ENCODE measurements at places on chromosomes 13 and 19.

GRCh38 chr13:20431080-20431479 lies 94.6 kb downstream of the CRYL1 start:
- no peak for DNase-seq

DNA sequence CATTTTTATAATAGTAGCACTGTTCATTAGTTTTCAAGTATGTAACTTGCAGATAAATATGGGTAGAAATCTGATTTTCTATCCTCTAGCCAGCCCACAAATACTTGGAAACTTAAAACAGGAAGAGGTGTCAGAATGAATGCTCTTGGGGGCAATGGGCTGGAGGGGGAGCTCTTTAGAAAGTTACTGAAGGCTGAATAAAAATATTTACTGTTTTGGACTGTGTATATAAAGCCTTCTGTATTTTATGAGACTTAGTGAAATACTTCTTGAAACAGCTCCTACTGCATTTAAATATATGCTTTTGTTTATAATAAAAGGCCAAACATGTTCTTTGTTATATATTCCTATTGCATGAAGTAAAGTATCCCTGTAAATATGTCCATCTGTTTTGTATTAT lies 138.8 kb downstream of the RGCC start:
- no peak for DNase-seq

GRCh38 chr19:42461700-42462324 lies 19.1 kb upstream of the CXCL17 start:
- DNase-seq, result no peak

DNA sequence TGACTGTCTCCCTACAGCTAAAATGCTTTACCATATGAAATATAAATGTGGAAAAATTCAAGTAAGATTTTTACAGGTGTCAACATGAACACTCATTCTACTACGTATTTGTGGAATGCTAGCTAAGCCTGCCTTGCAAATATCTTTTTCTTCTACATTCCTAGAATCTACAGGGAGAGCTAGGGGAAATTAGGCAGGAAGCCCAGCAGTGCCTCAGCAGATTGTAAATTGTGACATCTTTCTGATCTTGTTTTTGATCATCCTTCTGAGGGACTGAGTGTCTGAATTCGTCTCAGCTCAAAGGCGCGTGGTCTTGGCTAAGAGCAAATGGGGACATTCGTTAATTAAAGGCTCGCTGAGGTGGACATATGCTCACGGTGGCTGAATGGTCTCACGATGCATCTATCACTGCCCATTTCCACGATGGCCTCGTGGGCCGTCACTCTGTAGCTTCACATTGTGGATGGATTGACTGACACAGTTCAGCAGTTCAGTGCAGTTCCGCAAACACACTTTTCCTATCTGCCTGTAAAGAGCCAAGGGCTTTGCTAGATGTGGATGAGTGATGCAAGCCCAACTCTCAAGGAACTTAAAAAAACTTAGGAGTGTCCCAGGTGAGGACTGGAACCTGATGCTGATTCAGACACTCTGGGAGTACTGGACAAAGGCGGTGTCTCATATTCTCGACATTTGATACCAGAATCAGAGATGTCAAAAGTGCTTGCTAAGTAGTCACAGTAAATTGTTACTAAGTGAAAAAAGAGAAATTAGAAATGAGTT lies 562.5 kb downstream of the EFNB2 start:
- no peak for DNase-seq

- DNase-seq, result no peak
These were observed 8.0 kb upstream of the POP4 start for GRCh38 chr19:29598036-29598435.

- DNase-seq, result peak; percentile 99
These were observed at the start of gene UPF1 for GRCh38 chr19:18831524-18832305. Gene UPF1 (plus strand): TSS chr19:18831959. CDS start chr19:18832210, 251 bp downstream.

DNA sequence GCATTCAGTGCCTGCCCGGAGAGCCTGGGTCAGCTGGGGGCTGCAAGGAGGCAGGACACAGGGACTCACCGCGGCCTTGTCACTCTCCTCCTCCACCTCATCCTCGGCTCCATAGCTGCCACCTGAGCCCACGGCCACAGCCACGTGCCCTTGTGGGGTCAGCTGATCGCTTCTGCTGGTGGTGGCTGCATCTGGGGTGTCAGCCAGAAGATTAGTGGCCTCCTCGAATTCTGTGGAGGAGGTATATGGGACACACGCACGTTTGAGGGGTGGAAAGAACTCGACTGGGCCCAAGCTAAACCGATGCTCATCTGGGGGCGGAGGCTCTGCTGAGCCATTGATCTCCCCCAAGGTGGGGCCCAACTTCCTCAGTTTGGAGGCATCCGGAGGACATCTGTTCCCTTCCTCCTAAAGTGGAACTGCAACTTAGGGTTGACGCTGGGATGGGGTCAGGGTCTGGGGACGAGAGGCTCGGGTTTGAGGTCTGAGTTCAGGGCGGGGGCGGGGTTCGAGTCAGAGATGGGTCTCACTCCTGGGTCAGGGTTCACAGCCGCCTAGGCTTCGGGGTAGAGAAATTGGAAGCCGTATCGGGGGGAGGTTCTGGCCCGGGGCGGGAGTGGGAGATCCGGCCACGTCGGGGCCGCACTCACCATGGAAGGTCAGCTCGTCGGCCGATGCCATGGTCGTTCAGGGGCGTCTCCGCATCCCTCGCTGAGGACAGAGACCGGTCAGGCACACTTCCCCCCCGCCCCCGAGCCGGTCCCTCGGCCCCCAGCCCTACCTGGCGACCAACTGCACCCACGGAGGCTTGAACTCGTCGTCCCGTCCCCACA lies 493 bp downstream of the YIPF2 start:
- no peak for DNase-seq

DNA sequence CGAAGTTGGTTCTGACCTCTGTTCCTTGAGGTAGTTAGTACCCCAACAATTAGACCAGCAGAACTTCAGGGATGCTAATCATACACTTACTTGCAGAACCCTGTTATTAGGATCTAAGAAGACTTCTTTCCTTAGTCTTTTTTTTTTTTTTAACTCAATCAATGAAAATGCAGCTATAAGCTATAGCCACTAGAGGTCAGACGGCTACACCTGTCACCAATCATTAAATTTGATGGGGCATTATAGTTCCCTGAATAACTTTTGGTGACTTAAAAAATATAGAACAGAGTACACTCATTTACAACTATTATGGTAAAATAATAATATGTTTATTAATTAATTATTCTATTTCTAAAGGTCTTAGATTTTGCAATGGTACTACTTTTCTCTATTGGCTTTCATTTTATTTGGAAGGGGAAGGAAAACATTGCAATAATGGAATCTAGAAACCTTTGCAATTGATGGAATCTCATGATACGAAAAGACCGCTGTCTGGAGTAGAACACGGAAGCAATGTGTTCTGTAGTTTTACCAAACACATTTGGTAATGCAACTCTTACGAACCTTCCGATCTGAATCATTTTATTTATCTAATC lies 483.2 kb downstream of the DIAPH3 start:
- DNase-seq, result no peak

GRCh38 chr13:51761643-51762350 lies 42.2 kb downstream of the DHRS12 start:
- DNase-seq, result no peak

- DNase-seq, result no peak
These were observed 506.2 kb downstream of the GPC5 start for GRCh38 chr13:91904597-91904996.

- no peak for DNase-seq
These were observed 11.6 kb downstream of the CLDN10 start for GRCh38 chr13:95564091-95564490.

- DNase-seq, result peak; percentile 90
These were observed 12.4 kb downstream of the PRKD2 start for GRCh38 chr19:46704379-46705076.

DNA sequence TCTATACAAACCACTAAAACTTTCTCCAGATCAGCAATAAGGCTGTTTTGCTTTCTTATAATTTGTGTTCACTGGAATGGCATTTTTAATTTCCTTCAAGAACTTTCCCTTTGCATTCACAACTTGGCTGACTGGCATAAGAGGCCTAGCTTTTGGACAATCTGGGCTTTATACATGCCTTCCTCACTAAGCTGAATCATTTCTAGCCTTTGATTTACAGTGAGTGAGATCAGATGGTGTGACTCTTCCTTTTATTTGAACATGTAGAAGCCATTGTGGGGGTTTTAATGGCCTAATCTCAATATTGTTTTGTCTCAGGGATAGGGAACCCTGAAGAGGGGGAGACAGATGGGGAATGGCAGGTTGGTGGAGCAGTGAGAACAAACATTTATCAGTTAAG lies 82.7 kb downstream of the FOXO1 start:
- no peak for DNase-seq

DNA sequence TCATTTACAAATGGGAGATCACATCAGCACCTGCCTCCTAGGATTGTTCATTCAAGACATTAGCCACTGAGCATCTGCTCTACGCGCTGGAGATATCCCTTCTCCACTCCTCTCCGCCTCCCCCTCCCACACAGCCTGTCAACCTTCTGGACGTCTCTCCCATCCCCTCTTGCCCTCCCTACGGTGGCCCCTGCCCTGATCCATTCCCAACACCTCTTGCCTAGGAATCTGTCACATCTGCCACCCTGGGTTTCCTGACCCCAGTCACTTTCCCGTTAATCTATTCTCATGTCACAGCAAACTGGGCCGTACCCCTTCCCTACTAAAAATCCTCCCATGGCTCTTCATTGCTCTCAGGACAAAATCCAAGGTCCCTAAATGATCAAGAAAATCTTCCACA lies 10.3 kb downstream of the DYRK1B start:
- DNase-seq, result no peak

DNA sequence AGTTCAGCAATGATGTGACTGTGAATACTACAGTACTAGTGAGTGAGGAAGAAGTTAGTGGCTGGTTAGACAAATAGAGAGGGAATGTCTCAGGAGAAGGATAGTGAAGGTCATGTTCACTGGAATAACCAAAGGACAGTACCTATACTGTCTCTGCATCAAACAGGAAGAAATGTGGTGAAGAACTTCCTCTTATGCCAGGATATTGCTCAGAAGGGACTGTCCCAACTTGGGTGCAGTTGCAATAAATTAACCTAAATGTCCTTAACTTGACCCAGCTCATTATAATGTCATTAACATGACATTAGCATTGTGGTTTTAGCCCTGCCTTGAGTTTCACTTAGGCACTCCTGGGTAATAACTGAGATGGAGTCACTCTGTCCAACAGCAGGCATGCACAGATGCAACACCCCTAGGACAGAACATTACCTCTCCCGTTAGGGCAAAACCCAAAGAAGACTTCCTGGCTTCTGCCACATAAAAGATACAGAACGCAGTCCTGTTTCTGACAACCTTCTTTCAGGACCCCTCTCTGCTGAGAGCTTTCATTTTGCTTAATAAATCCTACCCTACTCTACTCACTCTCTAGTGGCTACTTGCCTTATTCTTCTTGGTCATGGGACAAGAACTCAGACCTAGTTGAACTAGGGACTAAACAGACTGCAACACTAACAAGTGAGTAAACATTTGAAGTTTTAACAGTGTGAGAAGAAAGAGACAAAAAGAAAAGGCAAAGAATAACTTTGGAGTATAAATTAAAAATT lies 1591.6 kb upstream of the MIR17HG start:
- no peak for DNase-seq

GRCh38 chr13:109998684-109999533 lies 212.5 kb upstream of the IRS2 start:
- peak; percentile 6 for DNase-seq

GRCh38 chr19:48398375-48399235 lies 5.1 kb downstream of the GRIN2D start:
- DNase-seq, result peak; percentile 95

DNA sequence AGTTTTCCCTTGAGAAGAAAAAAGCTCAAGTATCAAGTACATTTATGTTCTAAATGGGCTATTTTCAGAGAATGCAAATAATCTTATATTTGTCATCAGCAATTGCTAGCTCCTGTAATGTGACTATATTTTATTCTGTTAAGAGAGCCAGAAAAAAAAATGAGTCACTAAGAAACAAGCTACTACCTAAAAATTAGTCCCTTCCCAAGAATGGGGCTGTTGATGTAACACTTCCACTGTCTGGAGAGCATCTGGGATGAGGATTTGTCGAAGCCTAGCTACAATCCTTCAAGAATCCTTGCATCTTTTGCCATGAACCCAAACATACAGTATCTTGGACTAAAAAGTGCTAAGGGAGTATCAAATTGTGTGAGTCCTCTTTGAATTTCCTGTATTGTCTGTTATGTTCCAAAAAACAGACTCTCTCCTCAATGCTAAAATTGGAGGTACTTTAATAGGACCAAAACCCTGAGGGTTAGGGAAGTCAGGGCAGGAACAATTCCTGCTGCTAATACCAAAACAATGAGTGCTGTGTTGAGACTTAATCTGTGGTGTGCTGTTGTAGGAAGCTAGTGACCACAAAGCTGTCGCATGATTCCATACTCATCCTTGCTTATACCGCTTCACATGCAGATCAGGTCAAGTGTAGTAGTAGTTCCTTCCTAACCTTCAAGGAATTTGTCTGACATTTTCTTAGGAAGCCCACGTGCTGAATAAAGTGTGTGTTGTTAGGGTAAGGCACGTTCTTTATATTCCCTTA lies 4.9 kb upstream of the ZC3H13 start:
- no peak for DNase-seq

DNA sequence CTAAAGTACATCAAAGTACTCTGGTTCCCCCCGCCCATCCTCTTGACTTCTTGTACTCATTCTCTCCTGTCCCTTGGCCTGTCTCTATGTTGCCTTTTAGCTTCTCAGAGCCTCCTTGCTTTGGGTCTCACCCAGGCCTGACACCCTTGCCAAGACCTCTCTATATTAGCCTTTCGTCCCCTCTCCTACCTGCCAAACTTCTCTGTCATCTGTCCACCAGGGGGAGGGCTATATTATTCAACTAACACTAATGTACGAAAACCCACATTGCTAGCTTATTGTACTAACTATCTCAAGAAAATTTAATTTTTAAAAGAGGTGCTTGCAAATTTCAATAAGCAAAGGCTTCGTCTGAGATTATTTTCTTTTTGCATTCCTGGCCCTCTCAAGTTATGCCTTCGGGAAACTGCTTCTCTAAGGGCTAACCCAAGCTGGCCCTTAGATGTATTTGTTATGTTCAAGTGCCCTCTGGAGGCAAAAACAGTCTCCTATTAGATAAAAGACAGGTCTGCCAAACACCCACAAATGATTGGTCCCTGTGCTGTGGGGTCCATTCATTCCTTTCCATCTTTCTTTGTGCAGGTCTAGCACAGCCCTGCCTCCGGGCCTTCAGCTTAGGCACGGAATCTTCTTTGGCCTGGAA lies 6.3 kb upstream of the MRPS31 start:
- no peak for DNase-seq

- DNase-seq, result no peak
These were observed 44.2 kb upstream of the SLAIN1 start for GRCh38 chr13:77653301-77653700.

DNA sequence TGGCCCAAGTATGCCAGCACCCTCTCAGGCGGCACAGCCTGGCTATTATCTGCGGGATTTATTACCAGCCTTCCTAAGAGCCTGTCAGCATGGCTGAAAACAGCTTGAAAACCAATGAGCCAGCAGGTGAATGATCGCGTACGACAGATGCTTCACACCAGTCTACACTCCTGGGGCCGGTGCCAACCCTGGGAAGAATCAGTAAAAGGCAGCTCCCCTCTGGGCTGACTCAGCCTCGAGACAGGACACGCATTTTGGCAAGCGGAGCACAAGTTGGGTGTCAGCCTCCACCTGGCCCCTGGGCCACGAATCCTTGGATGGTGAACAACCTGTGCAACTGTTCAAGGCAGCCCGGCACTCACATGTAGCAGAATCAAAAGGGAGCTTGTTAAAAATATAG lies 15.6 kb downstream of the EMP3 start:
- no peak for DNase-seq

GRCh38 chr19:3234800-3235199 lies 10.3 kb downstream of the CELF5 start:
- no peak for DNase-seq
